ENCODE measurements at places on chromosomes 2 and 18.
A peak's percentile ranks its signal among the peaks of the same experiment; 100 is the strongest.

GRCh38 chr18:56568986-56569385, 69.4 kb downstream of the TXNL1 start:
- DNase-seq: no peak

- no peak for DNase-seq
Observed at GRCh38 chr2:166762746-166763145, 125.5 kb upstream of the XIRP2 start.

DNA sequence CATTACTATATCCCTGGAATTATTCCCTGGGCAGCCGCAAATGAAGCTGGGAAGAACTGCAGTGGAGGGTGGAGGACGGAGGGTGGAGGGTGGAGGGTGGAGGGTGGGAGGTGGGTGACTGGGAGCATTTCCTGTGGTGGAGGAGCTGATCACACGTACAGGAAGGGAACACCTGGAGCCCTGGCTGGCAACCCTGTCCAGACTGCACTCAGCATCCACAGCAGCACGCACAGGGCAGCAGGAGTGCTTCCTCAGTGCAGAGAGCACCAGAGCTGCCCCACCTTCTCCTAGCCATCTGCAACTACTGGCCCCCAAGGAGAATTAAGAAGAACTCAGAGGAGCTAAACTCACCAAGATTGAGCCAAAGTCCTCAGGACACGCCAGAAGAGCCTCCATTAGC, 249.9 kb downstream of the EIPR1 start:
- DNase-seq: no peak

GRCh38 chr2:107308835-107309234, 422.9 kb upstream of the ST6GAL2 start:
- DNase-seq: no peak

- DNase-seq: peak; percentile 52
Observed at GRCh38 chr2:156476850-156477206, 40.6 kb downstream of the GPD2 start.

GRCh38 chr2:95034221-95034620, 8.7 kb downstream of the MAL start:
- DNase-seq: no peak

DNA sequence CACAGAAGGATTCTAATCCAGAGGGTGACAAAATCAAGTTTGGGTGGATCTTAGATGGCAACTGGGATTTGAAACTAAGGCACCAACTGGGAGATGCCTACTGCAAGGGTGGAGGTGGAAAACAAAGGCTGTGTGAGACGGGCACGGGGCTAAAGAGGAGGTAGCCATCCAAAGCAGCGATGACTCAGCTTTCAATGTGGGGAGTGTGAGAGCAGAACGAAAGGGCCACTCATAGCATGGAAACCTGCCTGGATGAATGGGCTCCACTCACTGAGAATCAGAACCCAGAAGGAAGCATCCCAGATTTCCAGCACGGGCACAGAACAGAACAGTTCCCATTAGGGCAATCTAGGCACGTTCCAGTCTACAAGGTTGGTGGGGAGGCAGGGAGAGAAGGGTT, 159.5 kb downstream of the COL4A4 start:
- DNase-seq: no peak

- no peak for DNase-seq
Observed at GRCh38 chr2:59734743-59735142, 818.7 kb downstream of the BCL11A start.

DNA sequence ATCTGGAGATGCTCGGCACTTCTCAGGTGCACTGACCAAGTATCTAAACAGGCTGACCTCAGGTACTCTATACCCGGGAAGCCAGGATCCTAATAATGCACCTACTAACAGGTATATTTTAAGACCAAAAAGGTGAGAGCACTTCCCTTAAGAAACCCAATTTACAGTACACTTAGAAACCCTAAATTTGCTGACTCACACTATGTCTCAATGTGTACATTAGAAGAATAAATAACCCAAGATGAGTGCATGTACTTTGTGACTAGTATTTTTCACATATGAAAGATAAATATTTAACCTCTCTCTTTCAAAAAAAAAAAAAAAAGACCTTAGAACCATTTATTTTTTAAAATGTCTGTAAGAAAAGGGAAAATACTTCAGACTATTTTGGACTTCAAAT, 118.8 kb downstream of the ZNF516 start:
- DNase-seq: no peak

DNA sequence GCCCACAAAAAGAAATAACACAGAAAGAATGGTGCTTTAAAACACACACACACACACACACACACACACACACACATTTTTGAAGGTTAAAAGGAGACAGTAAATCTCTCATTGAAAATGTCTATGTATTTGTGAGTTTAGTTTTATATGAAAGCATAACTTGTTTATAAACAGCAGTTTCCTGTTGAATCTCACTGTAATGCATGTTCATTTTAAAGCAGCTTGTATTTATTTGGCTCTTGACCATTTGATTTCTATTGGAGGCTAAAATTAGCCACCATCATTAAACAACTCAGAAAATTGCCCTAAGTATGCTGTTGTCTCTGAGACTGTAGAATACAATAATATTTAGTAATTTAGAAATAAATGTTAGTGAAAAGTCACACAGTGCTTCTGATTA, 95.0 kb downstream of the TMEM185B start:
- DNase-seq: no peak

DNA sequence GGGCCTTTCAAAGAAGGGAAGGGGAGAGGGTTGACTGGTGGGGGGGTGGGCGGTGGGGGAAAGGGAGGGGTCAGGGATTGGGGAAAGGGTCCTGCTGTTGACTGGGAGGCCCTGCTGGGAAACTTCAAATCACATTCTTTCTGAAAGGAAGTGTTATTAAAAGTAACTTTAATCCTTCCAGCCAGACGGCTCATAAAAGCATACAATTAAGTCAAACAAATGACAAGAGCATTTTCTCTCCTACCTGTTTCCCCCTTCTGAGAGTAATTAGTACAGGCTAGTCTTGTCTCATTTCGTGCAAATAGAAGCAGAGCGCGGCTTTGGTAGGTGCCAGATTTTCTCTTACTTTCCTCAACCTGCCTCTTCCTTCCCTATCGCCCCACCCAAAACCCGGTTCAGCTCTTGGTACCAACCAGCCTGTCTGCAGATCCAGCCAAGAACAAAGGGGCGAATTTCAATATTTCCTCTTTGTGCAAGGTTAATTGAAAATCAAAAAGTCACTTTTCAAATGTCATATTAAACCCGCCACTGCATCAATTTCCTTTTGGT, 2112.6 kb upstream of the PIK3C3 start:
- no peak for DNase-seq

GRCh38 chr2:59594671-59595222, 958.7 kb downstream of the BCL11A start:
- DNase-seq: no peak

- DNase-seq: no peak
Observed at GRCh38 chr2:213104903-213105202, 46.6 kb downstream of the IKZF2 start.

DNA sequence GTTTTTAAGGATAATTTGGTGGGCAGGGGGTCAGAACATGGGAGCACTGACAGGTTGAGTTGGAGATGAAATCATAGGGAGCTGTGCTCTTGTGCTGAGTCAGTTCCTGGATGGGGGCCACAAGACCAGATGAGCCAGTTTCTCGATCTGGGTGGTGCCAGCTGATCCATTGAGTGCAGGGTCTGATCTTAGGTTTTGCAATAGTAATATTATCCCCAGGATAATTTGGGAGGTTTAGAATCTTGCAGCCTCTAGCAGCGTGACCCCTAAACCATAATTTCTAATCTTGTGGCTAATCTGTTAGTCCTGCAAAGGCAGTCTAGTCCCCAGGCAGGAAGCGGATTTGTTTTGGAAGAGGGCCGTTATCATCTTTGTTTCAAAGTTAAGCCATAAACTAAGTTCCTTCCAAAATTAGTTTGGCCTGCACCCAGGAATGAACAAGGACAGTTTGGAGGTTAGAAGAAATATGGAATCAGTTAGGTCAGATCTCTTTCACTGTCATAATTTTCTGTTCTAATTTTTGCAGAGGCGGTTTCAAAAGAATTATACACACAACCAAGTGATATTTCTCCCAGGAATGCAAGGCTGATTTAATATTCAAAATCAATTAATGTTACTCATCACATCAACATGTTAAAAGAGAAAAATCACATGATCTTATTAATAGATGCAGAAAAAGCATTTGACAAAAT, 23.0 kb downstream of the DBI start:
- no peak for DNase-seq

DNA sequence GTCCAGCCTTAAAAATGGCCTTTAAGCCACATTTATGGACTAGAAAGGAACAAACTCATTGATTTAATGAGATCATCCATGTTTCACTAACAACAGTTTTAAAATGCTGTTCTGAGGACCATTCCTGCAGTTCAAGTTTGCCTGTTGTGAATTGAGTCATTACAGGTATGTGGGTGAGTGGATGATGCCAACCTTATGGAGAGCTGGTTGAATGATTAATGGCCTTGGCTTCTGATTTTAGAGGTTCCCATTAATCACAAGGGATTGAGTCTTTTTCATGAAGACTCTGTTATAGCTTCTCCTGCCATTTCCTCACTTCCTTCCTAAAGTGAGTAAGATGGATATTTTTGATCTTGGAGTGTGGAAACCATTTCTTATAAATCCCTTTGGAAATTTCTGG, 459.8 kb upstream of the SLC14A2 start:
- DNase-seq: no peak

DNA sequence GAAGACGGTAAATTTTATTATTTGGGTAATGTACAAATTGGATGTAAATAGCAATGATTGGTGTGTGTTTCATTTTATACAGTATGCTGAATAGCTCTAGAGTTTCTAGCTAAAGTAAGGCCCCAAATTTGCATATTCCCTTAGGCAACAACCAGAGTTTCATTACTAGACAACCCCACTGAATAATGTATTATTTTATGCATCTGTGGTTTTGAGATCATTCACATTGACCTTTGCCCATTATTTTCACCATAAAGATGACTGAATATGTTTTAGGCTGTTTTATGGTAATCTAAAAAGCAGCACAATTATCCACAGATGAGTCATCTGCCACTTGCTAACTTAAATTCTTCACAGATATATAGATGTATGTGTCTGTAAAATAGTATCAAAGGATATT, 44.5 kb upstream of the C2orf74 start:
- DNase-seq: peak; percentile 44

DNA sequence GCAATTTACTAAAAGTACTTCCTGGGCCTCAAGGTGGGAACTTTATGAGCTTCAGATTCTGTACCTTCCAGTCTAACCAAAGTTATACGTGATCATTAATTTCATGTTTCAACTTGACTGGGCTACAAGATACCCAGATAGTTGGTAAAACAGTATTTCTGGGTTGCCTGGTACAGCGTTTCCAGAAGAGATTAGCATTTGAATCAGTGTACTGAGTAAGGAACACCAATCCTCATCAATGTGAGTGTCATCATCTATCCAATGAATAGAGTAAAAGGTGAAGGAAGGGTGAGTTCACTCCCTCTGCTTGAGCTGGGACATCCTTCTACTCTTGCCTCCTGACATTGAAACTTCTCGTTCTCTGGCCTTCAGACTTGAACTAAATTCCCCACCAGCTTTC, 274.5 kb upstream of the ID2 start:
- no peak for DNase-seq

- DNase-seq: no peak
Observed at GRCh38 chr2:20666304-20667150, at the start of gene GDF7. TSS of gene GDF7 (plus strand) at chr2:20667144. CDS start at chr2:20667240, 96 bp downstream.

DNA sequence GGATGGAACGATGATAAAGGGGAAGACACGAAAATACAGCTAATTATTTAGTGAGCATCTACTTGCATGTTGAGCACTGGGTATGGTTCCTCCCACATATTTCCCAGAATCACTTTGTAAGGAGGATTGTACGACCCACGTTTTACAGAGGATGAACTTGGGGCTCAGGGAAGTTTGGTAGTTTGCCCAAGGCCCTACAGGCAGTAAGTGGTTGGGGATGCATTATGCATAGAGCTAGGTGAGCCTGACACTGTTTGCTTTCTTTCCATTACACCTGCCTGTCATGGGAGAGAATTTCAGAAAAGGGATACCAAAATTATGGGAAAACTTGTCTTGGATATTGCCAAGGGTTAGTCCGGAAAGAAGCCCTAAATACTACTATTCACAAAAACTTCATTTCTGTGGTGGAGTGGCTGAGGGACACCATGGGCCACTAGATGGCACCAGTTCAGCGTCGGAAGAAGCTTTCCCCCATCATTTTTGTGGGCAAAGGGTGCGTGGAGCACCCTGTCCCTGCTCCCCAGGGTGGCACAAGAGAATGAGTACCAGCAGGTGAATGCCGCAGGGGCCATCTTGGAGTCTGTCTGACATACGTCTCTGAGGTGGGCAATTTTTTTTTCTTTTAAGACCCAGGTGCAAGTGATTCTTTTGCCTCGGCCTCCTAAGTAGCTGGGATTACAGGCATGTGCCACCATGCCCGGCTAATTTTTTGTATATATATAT, 23.5 kb upstream of the C18orf32 start:
- DNase-seq: no peak

- DNase-seq: no peak
Observed at GRCh38 chr2:81876624-81877023, 1572.1 kb upstream of the LRRTM1 start.

- DNase-seq: no peak
Observed at GRCh38 chr18:61080954-61081528, 252.2 kb upstream of the CDH20 start.

GRCh38 chr2:177889818-177890460, 182.6 kb downstream of the PDE11A start:
- no peak for DNase-seq

- DNase-seq: no peak
Observed at GRCh38 chr2:44945676-44946371, 4.3 kb downstream of the SIX3 start.

- DNase-seq: no peak
Observed at GRCh38 chr2:69305712-69306392, 81.2 kb downstream of the GFPT1 start.

- no peak for DNase-seq
Observed at GRCh38 chr2:132465917-132466316, 49.3 kb downstream of the GPR39 start.

DNA sequence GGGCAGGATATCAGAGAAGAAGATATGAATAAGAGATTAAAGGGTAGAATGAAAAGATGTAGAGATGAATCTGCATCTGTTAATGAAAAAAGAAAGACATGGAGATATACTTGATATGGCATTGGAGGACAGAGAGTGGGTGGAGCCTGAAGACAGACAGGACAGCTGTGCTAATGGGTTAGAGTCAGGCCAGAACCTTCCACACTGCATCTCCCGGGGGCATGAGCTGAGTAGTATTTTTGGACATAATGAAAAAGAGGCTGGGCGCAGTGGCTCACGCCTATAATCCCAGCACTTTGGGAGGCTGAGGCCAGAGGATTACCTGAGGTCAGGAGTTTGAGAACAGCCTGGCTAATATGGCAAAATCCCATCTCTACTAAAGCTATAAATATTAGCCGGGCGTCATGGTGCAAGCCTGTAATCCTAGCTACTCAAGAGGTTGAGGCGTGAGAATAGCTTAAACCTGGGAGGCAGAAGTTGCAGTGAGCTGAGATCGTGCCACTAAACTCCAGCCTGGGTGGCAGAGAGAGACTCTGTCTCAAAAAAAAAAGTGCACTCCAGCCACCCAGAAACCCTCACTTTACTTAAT, 11.4 kb downstream of the FLACC1 start:
- DNase-seq: no peak
